Left ventricle myocardium superior (tissue), 1 donor: ENCODE measurements at places on chromosomes 5 and 9. TPM values are rescaled to one million over a fixed set of nuclear protein-coding genes. Genes with fewer than 3 reads are reported as not detected.

The GHR gene
- 11.9 TPM for total RNA-seq

The SPATA31C1 gene
- total RNA-seq = not detected

The PCDHB2 gene
- total RNA-seq = 2.2 TPM

The SLC22A4 gene
- total RNA-seq = 1.6 TPM

The FAM200C gene
- 4.3 TPM for total RNA-seq

The DRD1 gene
- not detected for total RNA-seq

The SPINK6 gene
- not detected for total RNA-seq

The KDM3B gene
- total RNA-seq = 40.8 TPM

- DNase-seq = no peak
These were observed 96.0 kb upstream of the ITGA2 start for GRCh38 chr5:52893105-52893504.

DNA sequence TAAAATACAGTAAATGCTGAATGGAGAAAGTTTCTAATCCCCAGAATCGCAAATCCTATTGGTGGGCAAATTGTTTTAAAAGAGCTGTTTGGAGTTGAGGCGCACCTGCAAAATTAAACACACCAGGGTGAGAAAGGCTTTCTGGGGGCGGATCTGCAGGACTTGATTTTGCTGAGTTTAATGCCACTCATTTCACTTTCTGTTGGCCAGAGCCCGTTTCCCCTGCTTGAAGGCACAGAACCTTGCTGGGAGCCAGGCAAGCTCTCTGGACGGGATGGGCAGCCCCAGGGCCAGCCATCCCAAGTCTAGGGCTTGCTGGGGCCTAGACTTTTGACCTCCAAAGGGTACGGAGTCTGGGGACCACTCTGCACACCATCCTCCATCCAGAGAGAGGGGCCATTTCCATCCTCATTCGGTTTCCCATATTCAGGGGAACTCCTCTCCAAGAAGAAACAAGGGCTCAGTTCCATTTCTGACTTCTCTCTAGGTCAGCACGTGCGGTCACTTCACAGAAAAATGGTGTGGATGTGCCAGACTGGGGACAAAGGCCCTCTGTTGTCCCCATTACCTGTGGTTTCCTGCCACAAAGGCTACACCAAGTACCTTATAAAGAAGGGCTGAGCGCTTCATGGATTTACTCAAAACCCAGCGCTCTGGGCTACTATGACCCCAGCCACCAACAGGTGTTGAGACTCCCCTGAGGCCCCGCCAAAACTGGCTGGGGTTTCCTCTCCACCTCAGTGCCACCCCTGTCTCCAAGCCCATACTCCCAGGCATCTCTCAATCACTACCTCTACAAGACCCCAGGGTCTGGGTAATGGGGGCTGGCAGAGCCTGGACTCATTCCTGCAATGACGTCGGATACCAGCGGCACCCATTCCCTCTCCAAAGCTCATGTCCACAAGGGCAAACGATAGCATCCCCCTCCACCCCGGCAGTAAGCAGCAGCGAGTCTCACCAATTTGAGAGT lies 170.0 kb downstream of the AUH start:
- no peak for DNase-seq

DNA sequence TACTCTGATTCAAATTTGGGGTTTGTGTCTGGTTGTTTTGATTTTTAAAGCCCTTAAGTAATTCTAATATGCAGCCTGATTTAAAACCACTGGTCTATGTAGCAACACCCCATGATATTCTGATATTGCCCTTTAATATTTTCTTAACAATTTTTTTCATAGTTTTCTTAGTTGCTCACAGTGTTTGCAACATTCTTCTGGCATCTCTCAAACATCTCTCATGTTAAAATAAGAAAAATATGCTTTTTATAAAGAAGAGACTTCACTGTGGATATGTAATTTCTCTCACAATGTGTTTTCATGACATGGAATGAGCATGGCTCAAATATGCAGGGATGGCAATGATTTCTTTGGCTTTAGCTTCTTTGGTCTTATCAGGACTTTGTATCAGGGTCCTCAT lies 183.7 kb downstream of the TAF11L14 start:
- no peak for DNase-seq

DNA sequence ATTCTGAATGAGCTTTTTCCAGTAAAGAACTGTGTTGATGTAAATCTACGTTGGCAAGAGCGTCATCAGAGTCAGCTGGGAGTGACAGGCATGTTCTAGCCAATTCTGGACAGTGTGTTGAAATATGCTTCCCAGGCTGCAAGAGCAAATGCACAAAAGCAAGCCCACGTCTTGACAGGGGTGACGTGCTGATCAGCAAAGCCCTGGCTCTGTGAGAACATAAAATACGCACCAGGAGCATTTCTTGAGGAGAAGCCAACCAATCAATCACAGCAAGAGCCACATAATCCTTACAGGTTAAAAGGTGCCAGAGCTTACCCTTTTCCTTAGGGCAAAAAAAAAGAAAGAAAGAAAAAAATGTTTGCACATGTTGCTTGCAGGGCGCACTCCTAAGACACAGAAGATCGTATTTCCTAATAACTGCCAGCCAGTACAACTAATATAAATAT lies 148.1 kb downstream of the PDE4D start:
- no peak for DNase-seq

- no peak for DNase-seq
These were observed 41.3 kb downstream of the CAVIN4 start for GRCh38 chr9:100619194-100619593.

DNA sequence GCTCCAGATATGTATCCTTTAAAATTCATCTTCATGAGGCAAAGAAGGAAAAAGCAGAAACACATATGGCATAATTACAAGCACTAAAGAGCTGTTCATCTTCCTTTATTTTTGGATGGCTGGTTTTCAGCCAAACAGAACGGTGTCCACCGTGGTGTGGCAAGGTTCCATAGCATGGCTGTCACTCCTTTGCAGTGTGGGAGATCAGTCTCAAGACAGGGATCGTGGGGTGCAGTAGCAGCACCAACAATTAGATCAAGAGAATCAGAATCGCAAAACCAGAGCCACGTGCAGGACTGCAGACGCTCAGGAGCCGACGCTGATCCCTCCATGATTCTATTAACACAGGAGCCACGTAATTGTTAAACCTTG lies 79.5 kb downstream of the SEMA4D start:
- no peak for DNase-seq

DNA sequence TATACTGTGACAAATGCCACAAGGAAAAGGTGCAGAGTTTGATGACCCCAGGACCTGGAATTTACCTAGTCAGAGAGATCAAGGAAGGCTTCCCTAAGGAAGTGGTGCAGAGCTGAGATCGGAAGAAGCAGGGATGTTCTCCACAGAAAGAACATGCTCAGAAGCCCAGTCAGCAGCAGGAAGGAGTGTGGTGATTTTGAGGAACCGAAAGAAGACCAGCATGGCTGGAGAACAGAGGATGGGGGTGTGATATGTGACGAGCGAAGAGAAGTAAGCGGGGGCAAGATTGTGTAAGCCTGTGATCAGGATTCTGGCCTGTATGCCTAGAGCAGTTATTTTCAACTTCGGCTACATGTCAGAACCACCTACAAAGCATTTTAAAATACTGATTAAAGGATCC lies 18.7 kb upstream of the PIK3R1 start:
- DNase-seq = no peak

DNA sequence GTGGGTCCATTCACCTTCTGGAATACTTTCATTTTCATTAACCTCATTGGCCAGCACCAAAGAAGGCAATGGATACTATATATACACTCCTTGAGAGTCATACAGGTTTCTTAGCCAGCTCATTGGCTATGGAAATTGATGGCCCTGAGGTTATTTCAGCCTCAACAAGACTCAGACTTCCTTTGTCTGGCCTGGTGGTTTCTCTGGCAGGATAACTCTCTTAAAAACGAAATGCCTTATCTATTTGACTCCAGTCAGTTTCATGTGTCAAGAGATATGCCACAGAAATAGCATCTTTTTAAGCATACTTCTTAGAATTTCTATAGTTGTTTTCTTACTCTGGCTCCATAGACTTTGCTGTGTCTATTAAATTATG lies 28.9 kb downstream of the CDH9 start:
- no peak for DNase-seq

- DNase-seq = no peak
These were observed 522.7 kb upstream of the CLINT1 start for GRCh38 chr5:158381614-158382160.

- no peak for DNase-seq
These were observed 33.9 kb downstream of the SH3TC2 start for GRCh38 chr5:149028984-149029383.

DNA sequence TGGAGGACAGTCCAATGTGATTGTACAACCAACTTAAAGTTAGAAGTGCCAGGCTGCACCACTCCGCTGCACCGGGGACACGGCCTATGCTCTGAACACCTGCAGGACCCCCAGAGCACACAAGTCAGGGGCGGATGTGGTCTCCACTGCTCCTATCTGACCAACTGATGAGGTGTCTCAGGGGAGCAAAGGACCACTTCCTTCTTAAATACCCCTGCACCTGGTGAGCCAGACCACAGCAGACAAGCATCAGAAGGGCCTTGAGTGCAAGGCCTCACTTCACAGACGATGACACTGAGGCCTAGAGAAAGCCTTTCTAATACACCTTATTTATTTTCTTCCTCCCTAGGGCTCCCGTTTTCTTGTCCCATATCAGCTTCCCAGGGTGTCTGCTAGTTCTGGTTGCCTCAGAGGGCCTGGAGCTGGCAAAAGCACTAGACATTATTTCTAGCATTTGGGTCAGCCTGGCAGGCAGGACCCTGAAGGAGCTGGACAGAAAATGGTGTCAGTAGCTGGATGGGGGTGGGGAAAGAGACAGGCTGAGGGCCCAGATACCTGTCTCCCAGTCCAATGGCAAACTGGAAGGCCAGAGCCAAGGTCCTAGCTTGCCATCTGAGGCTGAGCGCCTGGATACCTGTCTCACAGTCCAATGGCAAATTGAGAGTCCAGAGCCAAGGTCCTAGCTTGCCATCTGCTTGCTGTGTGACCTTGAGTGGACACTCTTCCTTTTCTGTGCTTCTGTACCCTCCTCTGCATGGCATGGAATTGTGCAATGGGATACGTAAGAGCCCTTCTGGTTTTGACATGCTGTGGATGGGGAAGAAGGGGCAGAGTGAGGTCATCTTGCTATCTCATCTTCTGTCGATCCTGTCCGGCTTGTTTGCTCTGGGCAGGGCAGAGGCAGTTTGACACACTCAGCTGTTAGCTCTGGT lies 9.0 kb downstream of the CCDC69 start:
- DNase-seq = no peak

DNA sequence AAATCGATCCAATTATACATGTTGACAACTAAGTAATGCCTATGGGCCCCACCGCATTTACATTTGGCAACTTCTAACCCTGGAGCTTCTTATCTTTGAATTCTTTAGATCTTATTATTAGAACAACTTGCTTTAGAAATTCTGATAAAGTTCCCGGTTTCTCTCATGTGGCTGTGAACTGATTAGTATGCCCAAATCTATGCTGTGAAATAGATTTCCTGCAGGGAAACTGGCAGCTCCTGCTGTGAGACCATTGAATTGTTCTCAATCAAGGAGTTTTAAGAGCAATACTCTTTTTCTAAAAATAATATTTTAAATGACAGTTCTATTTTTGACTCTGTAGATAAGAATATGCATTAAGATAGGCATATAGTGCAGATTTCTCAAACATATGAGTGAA lies 177.5 kb downstream of the GABRB2 start:
- DNase-seq = no peak

DNA sequence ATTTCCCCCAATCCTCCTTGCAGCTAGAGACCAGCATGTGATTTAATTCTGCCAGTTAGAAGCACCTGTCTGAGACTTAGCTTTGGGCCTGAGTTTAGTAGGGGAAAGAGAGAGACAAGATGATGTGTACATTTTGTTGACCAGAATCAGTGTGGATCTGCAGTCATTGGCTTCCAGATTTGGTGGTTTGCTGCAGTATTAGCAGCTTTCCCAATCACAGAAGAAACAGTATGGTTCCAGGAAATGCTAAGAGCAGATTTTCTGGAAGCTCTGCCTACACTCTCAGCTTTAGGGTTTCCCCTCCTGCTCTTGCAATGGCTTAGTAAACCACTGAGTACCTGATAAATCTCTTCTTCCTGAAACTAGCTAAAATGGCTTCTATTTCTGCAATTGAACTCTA lies 48.8 kb upstream of the FREM1 start:
- no peak for DNase-seq

DNA sequence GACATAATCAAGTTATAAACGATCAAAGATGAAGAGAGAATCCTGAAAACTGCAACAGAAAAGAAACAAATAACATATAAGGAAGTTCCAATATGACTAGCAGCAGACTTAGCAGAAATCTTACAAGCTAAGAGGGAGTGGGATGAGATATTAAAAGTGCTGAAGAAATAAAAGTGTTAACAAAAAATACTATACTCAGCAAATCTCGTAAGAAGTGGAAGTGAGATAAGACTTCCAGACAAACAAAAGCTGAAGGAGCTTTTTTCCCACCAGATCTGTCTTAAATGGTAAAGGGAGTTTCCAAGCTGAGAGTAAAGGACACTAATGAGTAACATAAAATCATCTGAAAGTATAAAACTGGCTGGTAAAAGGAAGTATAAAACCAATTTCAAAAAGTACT lies 2036.0 kb upstream of the C9orf72 start:
- no peak for DNase-seq

DNA sequence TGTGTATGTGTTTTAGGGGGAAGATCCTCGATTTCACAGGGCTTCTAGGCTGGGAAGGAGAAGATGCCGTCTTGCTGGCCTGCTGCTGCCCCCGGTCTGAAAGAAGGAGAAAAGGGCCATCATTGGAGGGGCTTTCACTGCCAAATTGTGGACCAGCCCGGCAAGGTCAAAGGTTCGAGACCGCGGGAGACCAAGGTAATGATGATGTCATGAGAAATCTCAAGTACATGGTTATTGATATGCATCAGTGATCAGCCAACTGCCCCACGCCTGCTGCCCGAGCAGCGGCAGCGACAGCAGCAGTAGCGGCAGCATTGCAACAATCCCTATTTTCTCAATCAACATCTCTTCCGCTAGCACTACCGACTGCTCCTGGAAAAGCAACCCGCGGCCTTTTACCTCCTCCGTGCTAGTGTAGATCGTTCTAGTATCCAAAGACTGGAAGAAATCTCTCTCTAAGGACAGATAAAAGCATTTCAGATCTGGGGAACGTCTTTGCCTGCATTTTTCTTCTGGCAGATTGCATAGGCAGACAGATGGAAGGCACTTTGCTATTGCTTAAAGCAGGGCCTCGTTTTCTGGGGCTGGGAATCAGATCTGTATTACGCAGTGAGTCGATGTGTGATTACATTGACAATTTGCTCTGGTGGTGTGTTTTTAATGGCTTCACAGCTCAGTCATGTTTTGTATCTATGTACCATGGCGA lies 215.3 kb downstream of the MEF2C start:
- no peak for DNase-seq
